Stimulated activated naive CD8-positive, alpha-beta T cell treated with anti-CD3 and anti-CD28 coated beads, Interleukin-15, amount 100 ng/mL, for 72 hours (primary cell): ENCODE measurements at places on chromosomes 6 and 20.

DNA sequence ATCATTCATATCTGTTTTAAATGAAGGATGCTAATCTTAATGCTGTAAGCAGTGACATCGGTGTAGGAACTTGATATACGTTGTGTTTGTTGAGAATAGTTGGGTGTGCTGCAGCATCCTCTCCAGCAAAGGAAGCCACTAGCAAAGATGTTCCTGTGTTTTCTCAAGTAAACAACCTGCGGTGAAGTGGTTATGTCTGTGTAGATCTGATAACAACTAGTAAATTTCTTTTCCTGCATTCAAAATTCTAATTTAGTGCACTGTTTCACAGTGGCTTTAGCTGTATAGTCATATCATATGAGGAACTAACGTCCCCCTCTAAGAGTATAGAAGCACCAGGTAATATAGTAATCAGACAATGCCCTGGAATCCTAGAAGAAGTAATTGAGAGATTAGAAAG lies 38.7 kb downstream of the NCOA7 start:
- no peak for DNase-seq

- no peak for DNase-seq
These were observed 28.3 kb downstream of the TREM1 start for GRCh38 chr6:41258196-41258493.

GRCh38 chr6:159695984-159696383 lies 2.9 kb upstream of the SOD2 start:
- no peak for DNase-seq

DNA sequence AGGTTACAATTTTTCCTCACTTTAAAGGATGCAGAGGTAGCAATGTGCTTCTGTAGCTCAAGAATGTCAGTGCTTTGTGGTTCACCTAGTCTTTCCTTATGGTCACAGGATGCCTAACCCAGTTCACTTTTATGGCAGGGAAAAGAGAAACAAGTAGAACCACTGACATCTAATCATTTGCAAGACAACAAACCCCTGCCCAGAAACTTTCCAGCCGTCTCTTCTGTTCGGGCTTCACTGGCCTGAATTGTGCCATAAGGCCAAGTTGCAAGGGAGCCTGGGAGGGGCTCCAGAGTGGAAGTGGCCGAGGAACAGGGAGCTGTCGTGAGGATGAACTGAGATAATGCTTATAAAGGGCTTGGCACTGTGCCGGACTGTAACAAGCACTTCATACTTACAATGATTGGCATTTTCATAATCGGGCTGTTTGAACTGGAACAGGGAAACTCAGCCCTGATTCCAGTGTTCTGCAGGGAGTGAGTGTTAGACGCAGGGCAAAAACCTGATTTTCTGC lies 212.6 kb downstream of the BCAS1 start:
- no peak for DNase-seq

- no peak for DNase-seq
These were observed 46.8 kb downstream of the ELOVL5 start for GRCh38 chr6:53301801-53302537.

DNA sequence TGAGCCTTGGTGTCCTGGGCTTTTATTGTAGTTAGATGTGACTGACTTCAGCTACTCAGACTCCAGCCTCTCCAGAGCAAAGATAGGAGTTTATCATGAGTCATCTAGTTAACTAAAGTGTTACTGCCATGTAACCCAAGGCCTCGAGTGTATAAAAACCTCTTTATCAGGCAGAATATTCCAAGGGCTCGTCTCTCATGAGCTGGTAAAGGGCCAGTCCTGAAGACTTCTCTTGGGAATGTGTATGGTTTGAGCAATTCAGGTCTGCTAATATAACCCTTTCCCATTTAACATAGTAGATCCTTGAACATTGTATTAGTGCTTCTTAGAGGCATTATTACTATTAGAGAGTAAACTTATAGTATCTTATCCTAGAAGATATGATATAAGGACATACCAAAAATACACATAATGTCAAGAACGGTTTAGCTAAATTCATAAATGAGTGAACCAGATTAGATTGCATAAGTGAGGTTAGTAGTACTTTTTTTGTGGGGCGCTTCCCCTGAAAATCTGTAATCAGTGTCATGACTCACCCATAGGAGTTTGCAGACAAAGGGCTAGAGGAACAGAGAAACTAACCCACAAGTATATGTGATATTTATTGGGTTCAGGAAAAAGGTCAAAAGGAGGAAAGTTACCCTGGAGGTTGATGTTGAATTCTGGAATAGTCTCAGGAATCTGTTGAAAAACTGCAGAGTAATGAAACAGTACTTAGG lies 16.0 kb downstream of the DSE start:
- no peak for DNase-seq

GRCh38 chr6:9233226-9233625 lies 797.9 kb upstream of the SLC35B3 start:
- no peak for DNase-seq

GRCh38 chr6:168163096-168163731 lies 84.2 kb upstream of the FRMD1 start:
- no peak for DNase-seq

GRCh38 chr6:136158971-136159370 lies 91.1 kb downstream of the MTFR2 start:
- no peak for DNase-seq

GRCh38 chr6:139242457-139243240 lies 49.1 kb downstream of the TXLNB start:
- no peak for DNase-seq

DNA sequence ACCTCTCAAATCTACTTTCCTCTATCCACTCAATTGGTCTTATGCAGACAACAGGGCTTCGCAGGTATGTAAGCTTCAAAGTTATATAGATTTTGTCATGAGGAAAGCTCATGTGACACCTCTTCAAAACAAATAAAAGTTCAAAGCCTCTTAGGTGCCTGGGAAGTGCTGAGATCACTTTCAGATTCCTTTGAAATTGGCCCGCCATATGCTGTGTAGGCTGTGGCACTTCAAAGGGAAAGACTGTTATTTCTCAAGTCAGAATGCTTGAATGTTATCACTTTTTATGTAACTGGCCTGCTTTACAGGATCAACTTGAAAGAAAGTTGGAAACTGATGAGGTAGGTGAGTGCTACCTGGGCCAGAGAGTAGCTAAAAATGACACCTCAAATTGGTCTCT lies 67.1 kb upstream of the GFRAL start:
- no peak for DNase-seq

DNA sequence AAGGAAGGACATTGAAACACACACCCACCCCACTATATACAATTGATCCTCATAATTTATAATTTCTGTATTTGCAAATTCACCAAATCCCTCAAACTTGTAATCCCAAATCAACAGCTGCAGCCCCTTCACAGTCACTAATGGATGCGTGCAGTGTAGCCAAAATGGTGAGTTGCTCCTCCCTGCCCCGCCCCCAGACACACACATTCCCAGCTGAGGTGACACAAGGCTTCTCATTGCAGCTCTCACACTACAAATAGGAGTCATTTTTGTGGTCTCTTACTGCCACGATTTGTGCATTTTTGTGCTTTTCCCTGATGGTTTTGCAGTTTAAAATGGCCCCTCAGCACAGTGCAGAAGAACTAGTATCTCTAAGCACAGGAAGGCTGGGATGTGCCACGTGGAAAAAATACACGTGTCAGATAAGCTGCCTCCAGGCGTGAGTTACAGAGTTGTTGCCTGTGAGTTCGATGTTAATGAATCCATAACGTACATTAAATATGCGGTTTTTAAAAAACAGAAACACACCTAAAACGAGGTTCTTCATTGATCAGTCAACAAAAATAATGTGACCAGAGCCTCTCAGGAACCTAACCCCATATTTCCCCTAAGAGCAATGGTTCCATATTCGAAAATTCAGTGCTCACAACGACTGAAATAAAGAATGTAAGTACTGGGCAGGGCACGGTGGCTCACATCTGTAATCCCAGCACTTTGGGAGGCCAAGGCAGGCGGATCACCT lies 8.2 kb downstream of the ATP9A start:
- DNase-seq, result no peak

DNA sequence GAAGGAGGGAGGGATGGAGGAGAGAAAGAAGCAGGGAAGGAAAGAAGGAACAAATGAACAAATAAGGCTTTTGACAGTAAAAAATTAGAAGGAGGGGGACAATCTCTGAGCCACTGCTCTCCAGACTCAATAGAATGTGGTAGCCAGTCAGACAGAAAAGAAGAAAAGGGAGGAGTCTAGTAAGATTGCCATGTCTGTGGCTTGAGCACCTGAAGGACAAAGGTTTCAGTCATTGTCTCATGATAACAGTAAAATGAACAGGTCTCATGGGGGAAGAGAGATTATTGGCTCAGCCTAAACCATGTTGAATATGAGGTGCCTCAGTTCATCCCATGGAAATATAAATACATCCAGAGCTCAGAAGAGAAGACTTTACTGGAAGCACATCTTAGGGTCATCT lies 14.0 kb upstream of the LOC128125822 start:
- DNase-seq, result no peak

- no peak for DNase-seq
These were observed 28.1 kb downstream of the CITED2 start for GRCh38 chr6:139346392-139346791.

GRCh38 chr6:145865595-145865994 lies 51.0 kb upstream of the FBXO30 start:
- no peak for DNase-seq

DNA sequence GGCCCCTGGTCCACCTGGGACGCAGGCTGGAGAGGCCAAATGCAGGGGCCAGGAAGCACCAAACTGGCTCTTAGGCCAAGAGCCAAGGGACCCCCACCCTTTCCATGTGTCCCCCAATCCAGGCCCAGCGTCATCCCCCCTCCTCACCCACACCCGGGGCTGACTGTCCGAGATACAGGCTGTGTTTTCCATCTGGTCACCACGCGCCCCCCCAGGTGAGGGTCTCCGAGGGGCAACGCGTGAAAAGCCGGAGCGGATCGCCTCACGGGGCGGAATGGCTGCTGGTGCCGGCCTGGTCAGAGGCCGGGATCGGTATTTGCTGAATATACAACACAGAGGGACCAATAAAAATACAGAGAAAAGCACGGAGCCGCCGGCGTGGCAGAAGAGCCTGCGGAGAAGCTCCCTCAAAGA lies 5.2 kb upstream of the ABHD16B start:
- DNase-seq, result no peak

GRCh38 chr6:16505711-16506357 lies 255.4 kb downstream of the ATXN1 start:
- no peak for DNase-seq

DNA sequence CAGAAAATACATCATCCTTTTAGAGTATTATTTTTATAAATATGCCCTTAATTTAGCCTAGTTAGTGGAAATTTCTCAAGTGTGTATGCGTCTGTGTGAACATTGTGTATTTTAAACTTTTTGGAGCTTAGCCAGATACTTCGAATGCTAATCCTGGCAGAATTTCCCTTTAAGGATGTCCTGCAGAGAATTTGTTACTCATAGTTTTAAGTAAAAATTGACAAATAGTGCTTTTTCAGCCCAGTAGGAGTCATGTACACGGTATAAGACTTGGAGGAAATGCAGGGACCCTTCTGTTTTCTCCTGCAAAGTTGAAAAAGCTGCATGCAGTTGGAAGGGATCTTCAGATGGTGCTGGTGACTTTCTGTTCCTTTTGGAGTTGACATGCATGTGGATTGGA lies at the start of gene FHL5:
Gene FHL5 (plus strand): TSS at position 243 of the 400 bp plus-strand sequence. CDS start 40,486 bp downstream, outside the sequence.
- DNase-seq, result no peak

DNA sequence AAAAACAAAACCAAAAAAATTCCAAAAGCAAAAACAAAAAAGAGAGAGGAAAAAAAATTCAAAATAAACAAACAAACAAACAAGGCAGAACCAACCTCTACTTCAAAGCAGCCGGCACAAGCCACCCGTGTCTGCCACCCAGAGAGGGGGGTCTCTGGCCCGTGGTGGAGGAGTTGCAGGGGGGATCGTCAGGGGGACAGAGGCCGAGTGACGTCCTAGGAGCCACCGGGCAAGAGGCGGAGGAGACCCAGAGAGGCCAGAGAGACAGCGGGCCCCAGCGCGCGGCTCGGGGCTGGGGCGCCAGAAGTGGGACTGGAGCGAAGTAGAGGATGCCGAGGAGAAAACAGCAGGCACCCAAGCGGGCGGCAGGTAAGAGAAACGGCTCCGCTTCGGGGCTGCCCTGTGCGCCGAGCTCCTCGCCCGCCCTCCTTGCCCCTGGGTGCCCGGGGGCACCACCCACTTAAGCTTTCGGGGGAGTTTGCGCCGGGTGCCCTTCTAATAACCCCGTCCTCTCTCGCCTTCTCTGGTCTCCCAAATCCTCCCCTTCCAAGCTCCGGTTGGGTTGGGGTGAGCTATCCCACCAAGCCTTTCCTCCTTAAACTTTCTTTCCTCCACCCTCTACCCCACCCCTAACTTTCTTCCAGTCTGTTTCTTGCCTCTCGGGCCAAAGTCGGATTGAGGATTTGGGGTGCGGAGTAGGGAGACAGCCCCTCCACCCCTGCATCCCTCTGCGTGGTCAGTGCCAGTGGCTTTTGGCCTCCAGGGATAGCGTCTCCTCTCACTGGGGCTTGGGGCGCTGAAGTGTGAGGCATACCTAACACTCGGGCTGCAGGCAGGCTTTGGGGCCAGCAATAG lies 1.0 kb downstream of the TSHZ2 start:
- peak; percentile 31 for DNase-seq

DNA sequence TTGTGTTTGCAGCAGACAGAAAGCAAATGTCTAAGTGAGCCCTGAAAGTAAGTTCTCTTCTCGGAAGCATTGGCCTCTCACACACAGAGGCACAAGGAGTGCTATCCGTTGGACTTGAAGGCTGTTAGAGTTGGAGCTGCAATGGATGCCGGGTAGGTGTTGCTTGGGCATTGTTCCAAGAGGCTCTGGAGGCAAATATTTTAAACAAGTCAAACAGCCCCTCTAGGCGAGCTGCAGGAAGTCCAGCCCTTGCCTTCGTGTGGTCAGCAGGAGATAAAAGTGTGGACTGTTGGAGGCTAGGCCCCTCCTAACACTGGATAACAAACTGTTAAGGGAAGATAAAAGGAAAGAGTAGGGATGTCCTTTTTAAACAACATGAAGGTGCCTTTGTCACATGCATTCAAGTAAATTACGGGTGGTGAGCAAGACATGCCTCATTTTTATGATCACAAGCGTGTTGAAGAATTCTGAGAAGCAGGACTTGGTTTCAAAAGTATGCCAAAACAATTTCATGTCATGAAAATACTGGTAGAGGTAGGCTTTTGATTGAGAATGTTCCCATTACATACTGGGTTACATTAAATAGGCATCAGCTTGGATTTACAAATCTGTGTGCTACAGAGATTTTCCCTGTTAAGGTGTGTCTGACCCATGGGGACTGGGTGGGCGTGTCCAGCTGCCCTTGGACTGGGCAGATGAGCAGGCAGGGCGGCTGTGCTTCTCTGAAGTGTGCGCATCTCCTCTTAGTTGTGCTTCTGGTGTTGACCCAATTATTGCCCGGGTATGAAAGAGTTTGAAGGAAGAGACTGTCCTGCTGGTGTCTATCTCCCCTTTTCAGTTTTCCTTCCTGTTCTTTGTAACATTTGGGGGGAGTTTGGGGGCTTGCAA lies 57.5 kb downstream of the RREB1 start:
- no peak for DNase-seq

- DNase-seq, result no peak
These were observed 188.1 kb downstream of the FOXC1 start for GRCh38 chr6:1797801-1798200.
